ENCODE measurements at places on chromosomes 7 and 10.
A peak's percentile ranks its signal among the peaks of the same experiment; 100 is the strongest.

- DNase-seq = no peak
Observed at GRCh38 chr7:103944230-103944900, 45.1 kb downstream of the RELN start.

DNA sequence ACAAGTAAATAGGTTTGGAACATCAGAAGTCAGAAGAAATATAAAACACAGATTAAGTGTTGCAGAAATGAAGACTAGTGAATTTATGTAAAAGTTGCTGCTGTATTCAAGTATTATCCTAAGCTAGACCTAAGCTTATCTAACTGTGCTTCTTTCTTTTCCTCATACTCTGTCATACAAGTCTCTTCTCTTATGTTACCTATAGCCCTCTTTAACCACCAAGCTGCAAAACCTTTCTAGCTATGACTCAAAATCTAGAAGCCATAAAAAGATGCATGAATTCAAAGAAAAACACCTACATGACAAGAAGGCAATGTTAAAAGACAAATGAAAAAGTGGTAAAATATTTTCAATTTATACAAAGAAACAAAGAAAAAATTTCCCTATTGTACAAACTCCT, 23.0 kb downstream of the DENND11 start:
- no peak for DNase-seq

GRCh38 chr7:93890464-93891068, at the start of gene TFPI2:
TFPI2 (minus strand) TSS chr7:93890753; CDS start chr7:93890678, 75 bp downstream.
- DNase-seq = no peak

- DNase-seq = peak; percentile 6
Observed at GRCh38 chr7:123649964-123650363, 5.7 kb upstream of the LMOD2 start.

GRCh38 chr7:91276909-91277308, 12.7 kb downstream of the FZD1 start:
- peak; percentile 28 for DNase-seq

Measured in MV-4-11 (cell line).